Muscle of back (tissue), 13 donors: ENCODE measurements at places on chromosomes 2 and 18.

- no peak for DNase-seq
These were observed 15.7 kb downstream of the PHOSPHO2 start for GRCh38 chr2:169709981-169710380.

DNA sequence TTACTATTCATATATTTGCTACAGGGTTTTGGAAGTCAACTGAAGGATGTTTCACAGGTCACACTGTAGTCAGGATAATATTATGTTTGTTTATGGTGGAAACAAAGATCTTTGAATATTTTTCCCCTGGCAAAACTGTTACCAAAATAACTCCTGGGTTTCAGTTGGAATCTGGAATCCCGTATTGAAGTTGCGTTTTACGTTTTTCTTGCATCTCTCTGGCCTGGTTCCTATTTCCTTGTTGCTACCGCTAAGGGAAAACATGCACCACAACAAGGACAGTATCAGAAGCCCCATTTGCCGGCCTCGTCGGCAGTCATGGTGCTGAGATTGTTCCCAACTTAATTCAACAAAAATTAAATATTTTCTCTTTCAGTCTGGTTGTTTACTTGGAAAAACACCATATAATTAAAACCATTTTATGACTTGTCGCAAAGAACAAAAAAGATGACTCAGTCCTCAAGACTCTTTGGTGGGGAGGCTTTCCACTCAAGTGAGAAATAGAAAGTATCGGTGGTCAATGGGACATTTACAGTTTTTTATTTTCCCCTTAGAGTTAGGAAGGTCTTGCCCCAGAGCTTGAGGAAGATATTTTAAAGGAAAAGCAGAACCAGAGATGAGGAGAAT, 42.3 kb downstream of the EN1 start:
- DNase-seq, result peak; percentile 19

DNA sequence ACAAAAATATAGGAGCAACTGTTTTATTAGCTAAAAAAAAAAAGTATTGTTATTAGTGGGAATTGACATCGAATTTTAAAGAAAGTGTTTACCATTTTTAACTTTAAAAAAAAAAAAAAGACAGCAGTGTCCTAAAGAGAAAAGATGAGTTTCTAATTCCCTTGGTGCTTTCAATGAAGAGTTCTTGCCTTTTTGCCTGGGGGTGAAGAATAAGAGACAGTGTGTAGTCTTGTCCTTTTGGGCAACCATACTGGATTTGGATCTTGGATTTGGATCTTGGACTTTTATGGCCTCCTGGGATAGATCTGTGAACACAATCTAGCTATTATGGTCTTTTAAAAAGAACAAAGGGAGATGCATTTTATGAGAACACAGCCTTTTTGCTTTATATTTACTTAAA, 60.2 kb upstream of the GLS start:
- DNase-seq, result no peak

DNA sequence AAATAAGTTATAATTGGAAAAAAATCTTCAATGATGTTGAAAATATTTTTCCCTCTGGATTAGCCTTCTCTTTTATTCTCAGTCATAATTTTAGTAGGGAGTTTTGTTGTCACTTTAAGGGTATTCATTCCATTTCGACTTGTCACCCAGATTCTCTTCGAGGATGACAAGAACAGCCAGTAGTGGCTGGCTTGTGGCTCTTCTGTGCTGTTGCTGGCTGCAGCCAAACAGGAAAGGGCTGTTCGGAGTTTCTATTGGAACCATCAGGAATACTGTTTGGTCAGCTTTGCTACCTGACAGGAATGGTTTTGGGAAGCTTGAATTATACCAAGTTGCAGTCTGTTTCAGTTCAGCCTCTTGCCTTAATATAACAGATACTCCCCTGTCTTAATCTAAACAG, 41.6 kb downstream of the MGAT5 start:
- no peak for DNase-seq

GRCh38 chr2:145253492-145253891, 733.6 kb upstream of the ZEB2 start:
- DNase-seq, result no peak

- peak; percentile 87 for DNase-seq
These were observed 500 bp downstream of the LIMS1 start for GRCh38 chr2:108534584-108535356.

DNA sequence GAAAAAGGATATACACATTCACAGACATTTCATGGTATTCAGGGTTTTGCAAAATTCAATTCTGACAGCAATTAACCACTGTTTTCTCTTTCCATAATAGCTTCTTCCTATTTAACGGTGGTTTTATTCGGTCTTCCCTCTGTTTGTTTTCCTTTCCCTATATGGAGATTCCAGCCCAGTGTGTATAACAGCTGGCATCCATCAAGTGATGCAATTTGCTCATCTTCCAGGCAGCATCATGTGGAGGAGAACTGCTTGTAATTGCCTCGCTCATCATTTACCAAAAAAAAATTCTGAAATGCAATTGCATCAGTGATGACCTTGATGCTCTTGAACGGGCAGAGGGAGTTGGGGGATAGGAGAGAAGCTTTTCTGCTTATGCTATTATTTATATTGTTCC, 165.9 kb upstream of the PGAP1 start:
- peak; percentile 71 for DNase-seq

DNA sequence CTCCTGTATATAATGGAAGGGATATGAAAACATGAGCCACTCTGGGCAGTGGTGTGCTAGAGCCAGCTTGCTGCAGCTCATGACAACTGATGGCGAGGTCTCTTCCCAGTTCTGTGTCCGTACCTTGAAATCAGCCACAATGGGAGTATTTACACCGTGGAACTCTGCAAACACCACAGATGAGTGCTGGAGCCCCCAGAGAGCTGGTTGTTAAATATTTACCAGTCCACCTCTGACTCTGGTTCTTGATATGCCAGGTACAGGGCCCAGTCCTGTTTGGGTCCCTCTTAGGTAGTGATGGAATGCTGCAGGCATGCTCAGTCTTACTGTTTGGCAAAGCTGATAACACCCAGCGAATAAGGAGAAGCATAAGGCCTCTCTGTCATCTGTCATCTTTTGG, 116.1 kb upstream of the GLI2 start:
- DNase-seq, result no peak

DNA sequence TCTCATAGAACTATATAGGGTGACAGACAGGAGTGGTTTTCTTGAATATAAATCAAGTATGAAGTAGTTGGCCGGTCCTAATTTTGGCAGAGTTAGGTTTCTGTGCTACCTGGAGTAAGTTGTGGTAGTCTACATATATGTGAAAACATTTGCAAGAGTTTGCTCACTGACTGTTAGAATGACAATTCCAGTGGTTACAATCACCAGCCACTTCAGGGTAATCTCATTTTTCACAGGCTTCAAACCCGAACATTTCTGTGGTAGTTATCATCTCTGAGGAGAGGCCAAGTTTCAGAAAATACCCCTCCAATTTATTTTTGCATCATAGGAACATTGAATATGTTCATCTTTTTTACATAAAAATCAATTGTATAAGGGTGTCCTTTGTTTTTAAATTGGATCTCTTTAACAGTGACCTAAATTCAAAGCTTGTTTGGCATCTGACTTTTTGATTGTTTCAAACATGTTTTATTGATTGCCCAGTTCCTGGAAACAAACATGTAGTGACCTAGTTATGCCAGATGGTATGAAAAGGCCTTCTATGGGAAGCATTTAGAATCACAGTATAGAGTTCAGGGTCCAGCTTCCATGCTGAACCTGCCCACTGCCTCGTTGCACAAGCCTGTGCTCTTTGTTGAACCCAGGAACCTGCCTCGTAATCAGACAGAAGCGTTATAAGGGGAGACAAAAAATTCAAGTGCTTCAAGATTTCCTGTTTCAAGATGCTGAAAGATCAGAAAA, 250.6 kb downstream of the LTBP1 start:
- DNase-seq, result no peak

DNA sequence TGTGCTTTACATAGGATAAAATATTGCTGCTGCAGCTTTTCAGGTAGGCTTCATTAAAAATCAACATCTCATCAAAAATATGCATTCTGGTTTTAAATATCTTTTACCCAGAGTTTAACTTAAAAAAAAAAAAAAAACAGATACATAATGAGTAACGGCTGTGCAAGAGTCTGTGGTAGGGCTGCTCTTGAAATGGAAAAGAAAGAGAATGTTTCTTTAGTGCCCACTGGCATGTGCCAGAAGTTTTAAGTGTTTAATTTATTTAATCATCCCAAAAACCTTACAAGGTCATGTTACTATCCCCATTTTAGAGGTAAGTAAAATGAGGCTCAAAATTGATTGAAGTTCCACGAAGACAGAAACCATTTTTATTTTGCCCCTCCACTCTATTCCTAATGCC, 92.1 kb downstream of the SLC8A1 start:
- no peak for DNase-seq

GRCh38 chr2:74080346-74080745, 67.4 kb downstream of the BOLA3 start:
- no peak for DNase-seq

DNA sequence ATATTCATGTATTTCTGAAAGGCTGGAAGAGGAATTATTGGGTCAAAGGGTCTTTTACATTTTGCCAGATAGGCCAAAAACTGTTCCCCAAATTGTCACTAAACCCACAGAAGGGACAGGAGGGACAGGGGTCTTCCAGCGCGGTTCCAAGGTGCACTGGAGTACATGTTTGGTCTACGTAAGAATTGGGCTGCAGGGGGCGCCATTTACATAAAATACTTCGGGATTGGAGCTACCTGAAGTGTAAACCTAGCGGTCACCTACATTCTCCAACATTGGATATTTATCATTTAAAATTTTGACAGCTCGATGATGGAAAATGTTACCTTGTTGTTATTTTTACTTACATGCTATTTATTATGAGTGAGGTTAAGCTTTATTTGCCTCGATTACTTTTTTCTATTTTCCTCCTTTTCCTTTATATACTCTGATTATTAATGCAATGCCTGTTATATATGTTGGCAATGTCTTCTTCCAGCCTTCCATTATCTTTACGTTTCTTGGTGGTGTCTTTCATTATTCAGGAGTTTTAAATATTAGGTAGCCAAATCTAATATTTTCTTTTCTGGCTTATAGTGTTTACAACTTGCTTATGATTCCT, 43.0 kb upstream of the RAB6C start:
- DNase-seq, result peak; percentile 5

- DNase-seq, result peak; percentile 52
These were observed 330.4 kb downstream of the LPIN1 start for GRCh38 chr2:12076810-12077209.

GRCh38 chr18:76445741-76446232, 49.3 kb downstream of the ZNF516 start:
- peak; percentile 53 for DNase-seq

DNA sequence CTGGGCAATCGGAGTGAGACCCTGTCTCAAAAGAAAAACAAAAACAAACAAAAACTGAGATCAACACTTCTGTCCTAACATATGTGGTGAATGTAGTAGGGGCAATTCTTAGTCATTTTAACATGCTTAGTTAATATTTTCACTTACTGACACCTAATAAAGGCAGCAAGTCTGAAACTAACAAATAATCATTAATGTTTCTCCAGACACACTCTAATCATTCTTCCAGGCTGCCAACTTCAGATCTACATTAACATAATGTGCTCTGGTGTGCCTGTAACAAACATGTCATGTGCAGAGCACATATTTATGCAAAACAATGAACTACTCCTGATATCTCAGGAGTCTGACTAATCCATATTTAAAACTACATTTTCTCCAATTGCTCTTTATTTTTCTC, 6.0 kb downstream of the KRCC1 start:
- DNase-seq, result no peak

DNA sequence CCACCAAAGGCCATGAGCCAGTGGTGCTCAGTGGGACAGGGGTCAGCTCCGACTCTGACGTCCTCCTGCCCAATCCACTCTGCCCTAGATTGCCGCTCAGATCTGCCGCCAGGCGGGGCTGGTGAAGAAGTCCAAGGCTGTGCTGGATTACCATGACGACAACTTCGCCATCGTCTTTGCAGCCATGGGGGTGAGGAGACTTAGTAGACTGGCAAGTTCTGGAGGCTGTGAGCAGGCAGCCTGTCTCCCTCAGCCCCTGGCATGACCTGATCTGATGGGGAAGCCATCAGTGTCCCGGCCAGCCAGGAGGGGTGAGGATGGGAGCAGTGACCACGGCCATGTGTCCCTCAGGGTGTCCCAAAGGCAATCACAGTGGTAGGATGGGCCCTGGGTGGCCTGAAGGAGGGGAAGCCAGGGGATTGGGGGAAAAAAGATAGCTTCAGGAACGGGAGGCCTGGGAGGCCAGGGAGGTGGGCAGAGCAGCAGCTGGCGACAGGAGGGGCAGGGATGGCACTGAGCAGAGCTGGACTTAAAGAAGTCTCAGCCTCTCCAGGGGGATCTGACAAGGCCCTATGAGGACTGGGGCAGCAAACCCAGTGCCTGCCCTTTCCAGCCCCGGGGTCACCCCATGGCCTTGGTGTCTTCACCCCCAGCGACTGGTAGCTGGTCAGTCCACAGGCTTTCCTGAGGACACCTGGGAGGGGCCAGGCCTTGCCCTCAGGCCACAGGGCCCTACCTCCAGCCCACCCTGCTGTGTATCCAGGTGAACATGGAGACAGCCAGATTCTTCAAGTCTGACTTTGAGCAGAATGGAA, 17.4 kb upstream of the ANKRD53 start:
- DNase-seq, result no peak

GRCh38 chr18:23416298-23416697, 36.8 kb upstream of the RIOK3 start:
- no peak for DNase-seq
